BJ (cell line): ENCODE measurements at places on chromosomes 16 and 17. TPM values are rescaled to one million over a fixed set of nuclear protein-coding genes. Genes with fewer than 3 reads are reported as not detected.

GRCh38 chr17:77882481-77883212, 75.9 kb upstream of the TNRC6C start:
- no peak for DNase-seq

DNA sequence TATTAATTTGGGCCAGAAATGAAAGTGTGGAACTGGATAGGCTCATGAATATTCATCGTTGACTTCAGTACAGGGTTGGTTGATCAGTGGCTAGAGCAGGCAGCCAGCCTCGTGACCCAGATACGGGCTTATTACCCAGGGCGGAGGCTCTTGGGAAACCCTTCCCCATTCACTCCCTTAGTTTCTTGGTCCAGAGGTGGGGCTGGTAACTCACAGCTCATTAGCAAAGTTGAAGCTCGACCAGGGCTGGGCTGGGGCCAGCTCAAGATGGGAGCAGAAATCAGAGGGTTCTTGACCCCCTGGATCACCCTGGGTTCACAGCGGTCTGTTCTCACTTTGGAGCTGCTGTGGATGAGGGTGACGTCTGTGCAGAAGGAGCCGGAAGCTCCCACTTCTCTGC, 44.6 kb upstream of the GSE1 start:
- no peak for DNase-seq

Gene CA4
- polyA plus RNA-seq: not detected in 2 replicates

Gene GGT6
- not detected in 2 replicates for polyA plus RNA-seq

Gene MRM1
- polyA plus RNA-seq: 3.0 and 3.9 TPM in 2 replicates
